ENCODE measurements at places on chromosomes 4 and X.

- DNase-seq, result no peak
These were observed 35.7 kb downstream of the HAND2 start for GRCh38 chr4:173494013-173494970.

- no peak for DNase-seq
These were observed 175.8 kb upstream of the PITX2 start for GRCh38 chr4:110798687-110799086.

GRCh38 chr4:88738180-88738579 lies 40.6 kb upstream of the NAP1L5 start:
- DNase-seq, result peak; percentile 44

DNA sequence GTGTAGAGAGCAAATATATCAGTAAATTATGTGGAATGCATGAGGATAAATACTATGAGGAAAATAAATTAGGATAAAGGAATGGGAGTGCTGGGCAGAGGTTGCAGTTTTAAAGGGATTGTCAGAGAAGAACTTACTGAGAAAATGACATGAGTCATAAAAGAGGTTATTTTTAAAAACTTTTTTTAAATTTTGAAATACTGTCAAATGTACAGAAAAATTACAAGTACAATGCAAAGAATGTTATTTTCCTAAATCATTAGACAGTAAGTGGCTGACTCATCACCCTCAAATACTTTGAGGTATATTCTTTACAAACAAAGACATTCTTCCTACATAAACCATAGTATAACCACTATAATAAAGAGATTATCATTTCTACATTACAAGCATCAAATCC lies 29.8 kb upstream of the H2AZ1 start:
- DNase-seq, result no peak

- DNase-seq, result peak; percentile 25
These were observed 337.7 kb downstream of the BMPR1B start for GRCh38 chr4:95095348-95095974.

DNA sequence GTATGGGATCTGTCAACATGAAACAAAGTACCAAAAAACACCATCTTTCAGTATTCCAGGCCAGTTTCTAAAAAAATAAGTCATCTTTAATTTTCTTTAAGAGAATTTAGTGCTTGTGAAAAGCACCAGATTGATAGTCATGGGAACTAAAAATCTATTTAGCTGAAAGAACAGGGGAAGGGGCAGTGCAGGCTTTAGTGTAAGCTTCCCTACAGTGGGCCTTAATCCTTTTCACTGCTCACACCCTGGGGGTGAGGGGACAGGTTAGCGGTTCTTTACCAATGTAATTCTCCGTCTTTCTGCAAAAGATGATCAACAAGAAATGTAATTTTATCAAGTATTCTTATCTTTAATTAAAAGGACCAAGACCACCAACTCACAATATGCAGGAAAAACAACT lies 47.1 kb downstream of the CHIC2 start:
- DNase-seq, result no peak

- DNase-seq, result peak; percentile 32
These were observed 940 bp upstream of the NSD2 start for GRCh38 chr4:1870328-1870577.

DNA sequence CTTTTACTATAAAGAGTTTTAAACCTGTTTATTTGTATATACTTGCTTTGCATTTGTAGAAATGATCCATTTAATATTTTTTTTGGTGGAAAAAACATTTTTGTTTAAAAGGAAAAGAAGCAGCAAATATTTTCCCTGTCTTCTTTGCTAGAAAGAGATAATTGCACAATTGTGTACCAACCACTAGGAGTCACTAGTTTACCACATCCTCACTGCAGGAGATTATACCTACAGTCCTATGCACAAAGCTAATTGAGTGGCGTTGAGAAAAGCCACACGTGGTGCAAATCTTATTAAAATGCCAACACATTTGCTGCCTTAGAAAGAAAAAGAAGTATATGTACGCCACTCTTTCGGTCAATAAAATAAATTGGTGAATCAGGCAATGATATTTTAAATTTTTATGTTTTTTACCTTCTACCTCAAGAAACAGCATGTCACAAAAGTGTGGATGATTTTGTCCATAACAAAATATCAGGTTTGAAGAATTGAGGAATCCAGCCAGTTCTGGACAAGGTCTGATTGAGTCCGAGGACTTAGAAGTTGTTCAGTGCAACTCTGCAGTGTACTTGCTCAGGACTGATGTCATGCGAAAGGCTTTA lies 102.9 kb downstream of the GRXCR1 start:
- peak; percentile 2 for DNase-seq

DNA sequence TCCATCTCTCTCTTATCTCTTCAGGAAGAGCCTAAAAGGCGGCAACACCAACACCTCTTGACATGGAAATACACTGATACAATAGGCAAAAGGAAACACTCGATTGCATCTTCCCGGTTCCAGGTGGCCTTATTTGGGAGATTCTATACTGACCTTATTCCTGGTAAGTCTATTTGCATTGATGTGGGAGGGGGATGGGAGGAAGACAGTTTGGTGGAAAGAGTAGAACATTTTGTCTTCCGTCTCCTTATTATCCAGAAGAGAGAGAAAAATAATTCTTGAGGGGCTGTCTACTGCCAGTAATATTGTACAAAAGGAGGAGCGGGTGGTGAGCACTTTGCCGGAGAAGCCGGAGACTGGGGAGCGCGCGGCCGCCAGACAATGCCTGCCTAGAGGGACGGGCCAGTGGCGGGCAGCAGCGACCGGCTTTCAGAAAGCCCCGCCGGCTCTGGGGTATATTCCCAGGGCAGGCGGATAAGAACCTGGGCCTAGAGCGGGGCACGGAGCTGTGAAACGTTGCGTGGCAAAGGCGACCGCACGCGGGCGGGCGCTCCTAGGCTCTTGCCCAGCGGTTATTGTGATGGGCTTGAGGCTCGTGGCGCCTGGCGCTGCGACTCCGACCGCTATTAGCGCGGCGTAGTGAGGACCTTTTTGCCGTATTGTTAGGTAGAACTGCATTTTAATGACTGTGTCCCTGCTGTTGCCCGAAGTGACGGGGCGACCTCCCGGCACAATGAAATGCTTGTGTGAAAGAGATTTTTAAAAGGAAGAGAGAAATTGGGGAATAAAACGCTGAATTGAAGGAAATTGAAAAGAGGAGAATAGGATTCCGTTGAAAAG lies 518 bp downstream of the PRDM8 start:
- no peak for DNase-seq

Measured in skeletal muscle cell (primary cell).